T-cell (primary cell): ENCODE measurements at places on chromosomes 7 and 10.

DNA sequence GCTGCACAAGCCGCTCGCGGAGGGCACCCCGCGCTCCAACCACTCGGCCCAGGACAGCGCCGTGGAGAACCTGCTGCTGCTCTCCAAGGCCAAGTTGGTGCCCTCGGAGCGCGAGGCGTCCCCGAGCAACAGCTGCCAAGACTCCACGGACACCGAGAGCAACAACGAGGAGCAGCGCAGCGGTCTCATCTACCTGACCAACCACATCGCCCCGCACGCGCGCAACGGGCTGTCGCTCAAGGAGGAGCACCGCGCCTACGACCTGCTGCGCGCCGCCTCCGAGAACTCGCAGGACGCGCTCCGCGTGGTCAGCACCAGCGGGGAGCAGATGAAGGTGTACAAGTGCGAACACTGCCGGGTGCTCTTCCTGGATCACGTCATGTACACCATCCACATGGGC, 50.0 kb downstream of the FIGNL1 start:
- no peak for DNase-seq

DNA sequence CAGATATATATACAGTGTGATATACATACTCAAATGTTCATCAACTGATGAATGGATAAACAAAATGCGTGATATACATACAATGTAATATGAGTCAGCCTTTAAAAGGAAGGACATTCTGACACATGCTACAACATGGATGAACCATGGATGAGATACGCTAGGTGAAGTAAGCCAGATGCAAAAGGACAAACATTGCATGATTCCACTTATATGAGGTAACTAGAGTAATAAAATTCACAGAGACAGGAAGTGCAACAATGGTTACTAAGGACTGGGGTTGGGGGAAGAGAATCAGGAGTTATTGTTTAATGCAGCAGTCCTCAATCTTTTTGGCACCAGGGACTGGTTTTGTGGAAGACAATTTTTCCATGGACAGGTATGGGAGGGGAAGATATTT, 47.3 kb upstream of the PIK3AP1 start:
- DNase-seq = no peak

DNA sequence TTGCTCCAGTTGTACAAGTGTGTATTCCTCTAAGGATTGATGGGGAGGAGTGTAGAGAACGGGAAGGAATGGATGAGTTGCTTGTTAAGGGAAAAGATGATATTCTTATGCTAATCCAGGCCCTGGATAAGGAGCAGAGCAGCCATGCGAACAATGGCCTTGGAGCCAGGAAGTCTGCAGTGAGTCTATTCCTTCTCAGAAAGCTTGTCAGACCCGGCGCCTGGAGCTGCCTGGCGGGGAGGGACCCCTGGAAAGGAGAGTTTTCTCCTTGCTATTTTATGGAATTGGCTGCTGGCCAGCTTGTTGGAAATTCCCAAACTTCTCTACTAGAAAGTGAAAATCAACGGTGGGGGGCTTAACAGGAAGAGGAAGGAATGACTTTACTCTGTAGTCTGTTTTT, 89.1 kb downstream of the MMRN2 start:
- DNase-seq = no peak

DNA sequence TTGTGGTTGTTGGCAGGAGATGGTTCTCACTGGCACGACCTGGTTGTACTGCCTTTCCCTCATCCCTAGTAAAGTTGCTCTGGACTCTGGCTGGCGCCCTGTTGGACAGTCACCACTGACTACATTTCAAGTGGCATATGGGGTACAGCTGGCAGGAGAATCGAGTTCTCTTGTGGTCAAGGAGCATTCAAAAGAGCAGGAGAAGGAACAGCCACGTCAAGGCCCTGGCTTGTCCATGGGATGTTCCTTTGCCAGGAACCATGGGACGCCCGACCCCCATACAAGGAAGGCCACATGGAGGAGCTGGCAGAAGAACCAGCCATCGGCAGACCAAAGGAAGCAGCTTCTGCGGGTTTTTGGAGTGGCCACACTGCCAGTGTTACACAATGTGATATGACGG, 87.0 kb upstream of the SLC25A13 start:
- no peak for DNase-seq

GRCh38 chr7:17159500-17160037, 138.9 kb upstream of the AHR start:
- no peak for DNase-seq

GRCh38 chr7:148894591-148894990, 10.5 kb upstream of the EZH2 start:
- no peak for DNase-seq

DNA sequence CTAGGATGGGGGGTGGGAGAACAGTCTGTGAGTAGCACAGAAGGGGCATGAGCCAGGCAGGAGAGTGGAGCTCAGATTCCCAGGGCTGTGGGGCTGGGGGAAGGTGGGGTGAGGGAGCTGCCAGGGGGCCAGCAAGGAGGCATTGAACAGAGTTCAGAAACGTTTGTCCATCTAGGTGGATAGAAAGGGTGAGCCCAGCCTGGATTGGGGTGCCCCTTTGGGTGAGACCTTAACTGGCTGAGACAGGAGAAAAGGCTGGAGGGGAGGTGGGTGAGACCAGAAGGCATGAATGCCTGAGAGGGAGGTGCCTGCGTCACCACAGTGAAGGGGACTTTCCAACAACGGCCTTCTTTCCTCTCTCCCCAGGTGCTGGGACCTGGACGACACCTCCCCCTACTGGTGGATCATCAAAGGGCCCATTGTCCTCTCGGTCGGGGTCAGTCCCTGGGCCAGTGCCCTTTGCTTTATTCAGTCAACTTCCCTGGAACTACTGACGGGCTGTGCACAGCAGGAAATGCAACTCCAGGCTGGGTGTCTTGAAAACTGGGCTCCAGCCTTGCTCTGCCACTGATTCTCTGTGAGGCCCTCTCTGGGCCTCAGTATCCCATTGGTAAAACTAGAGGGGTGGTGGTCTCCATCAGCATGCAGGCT, 11.0 kb downstream of the GHRHR start:
- no peak for DNase-seq

DNA sequence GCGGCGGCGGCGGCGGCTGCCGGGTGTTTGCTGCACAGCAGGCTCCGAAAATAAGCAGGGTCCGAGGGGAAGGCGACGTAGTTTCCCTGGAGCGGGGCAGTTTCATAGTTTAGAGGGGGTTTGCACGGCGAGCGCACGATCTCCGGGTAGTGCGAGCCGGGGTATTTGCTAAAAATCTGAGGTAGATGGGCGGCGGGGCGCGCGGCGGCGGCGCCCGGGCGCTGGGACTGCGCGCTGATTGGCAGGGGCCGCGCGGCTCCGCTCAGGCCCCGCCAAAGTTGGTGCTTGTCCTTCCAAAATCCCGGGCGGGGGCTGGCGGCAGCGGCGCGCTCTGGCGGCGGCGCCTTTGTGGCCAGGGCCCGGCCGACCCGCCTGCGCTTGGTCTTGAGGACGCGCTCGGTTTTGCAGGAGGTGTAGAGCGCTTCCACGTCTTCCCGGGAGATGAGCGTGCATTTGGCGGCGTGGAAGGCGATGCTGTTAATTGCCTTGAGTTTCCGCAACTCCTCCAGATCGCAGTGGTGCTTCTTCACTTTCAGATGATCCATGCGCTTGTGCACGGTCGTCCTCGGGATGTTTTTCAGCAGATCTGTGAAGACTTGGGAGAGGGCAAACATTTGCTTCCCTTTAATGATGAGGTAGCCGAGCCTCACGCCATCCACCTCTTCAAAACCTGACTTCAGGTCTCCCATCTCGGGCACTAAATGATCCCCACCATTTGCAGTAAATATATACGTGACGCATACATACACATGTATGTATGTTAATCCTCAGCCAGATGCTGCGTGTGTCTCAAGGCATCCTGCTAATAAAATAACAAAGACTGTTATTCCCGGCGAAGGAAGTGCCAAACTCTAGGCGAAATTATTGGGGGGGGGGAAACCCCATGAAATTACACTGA, 8.1 kb downstream of the SKIDA1 start:
- DNase-seq = no peak

DNA sequence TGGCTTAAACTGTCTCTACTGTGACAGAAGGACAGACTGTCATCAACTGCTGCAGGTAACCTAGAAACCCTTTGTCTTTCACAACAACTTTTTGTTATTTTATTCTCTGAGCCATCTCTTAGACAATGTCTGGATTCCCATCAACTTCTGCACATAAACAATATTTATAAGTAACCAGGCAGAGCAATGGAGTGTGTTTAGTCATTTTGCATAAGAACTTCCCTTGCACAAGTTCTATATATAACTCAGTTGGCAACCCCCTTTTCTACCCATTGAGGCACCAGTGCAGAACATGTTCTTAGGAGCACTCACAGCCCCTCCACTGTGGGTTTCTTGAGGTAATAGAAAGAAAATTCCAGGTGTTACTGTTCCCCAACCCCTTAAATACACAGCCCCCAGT, 65.0 kb upstream of the IL6 start:
- DNase-seq = no peak

- no peak for DNase-seq
These were observed 1.6 kb downstream of the FFAR4 start for GRCh38 chr10:93568105-93568390.

- no peak for DNase-seq
These were observed 221.7 kb downstream of the CDK14 start for GRCh38 chr7:90817846-90818245.

- no peak for DNase-seq
These were observed 56.4 kb upstream of the PFKP start for GRCh38 chr10:3010816-3011460.

DNA sequence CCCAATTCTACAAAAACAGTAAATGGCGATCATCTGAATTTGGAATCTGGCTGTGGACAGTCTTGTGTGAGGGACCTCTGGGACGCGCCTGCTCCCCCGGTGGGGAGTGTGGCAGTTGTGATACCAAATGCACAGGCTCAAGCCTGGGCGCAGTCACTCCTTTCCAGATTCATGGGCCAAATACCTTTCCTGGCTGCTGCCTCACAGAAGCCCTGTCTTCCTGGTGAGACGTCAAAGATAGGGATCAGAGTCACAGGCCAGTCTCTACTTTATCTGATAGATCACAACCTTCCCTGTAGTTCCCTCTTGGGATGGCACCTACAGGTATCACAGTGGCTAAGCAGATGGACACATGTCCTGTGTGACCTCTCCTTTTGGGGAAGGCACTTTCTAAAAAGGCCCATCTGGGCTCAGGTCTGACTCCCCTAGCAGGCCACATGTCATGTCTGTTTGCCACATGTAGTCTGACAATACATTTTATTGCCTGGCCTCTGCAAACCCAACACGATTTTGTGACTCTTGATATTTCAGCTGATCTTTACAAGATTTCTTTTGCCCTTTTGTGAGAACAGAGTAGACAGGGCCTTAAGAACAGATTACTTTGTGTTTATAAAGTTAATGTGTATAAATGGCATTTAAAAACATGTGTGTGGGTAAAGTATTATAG, 150.1 kb downstream of the SNX10 start:
- no peak for DNase-seq

- no peak for DNase-seq
These were observed 5.8 kb upstream of the PPP3CB start for GRCh38 chr10:73501651-73502050.

DNA sequence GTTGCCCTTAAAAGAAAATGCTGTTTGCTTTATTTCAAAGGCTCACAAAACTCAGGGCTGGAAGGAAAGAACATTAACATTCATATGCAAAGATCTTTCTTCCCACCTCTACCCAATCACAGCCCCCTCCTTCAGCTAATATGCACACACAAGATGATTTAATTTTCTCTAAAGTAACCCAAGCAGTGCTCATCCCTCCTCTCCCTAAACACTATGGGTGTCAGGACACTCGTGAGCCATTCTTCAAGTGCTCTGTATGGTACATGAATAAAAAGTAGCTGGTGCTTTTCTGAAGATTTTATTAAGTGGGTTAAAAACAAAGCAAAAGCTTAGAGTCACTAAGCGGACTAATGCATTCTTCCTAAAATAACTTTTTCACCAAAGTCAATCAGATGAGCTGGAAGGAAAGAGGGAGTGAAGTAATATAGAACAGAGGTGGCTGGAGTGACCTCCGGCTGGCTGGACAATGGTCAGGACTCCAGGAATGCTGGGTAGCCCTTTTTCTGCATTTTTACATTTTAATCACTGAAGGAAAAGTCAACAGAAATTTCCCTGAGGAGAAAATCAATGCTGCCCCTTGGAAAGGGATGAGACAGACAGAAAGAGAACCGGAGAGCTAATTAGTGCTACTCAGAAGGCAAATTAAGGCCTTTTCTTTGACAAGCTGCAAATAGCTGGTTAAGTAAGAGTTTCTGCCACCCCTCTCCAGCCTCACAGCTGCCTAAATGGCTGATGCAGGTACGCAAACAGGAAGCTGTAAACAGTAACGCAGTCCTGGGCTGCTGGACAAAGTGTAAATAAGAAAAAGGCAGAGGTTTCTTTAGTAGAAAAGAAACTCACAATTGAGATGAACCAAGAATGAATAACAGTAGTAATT, 6.6 kb downstream of the DGKI start:
- DNase-seq = no peak

DNA sequence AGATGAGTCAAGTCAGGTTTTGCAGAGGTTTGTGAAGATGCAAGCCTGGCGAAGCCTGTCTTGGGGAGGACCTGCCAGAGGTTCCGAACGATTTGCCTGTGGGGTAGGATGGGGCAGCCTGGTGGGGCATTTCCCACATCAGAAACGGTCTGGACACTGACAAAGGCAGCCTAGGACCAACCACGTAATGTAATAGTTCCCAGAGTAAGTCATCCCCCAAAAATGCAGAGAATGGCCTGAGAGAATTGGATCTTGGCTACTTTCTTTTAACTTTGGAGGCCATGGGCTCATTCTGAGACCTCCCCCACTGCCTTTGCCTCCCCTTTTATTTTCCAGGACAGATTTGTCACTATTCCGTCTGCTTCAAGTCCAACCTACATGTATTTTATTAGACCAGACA, 168.9 kb upstream of the SH2B2 start:
- DNase-seq = no peak

GRCh38 chr7:156886020-156886795, 6.8 kb downstream of the LMBR1 start:
- no peak for DNase-seq

DNA sequence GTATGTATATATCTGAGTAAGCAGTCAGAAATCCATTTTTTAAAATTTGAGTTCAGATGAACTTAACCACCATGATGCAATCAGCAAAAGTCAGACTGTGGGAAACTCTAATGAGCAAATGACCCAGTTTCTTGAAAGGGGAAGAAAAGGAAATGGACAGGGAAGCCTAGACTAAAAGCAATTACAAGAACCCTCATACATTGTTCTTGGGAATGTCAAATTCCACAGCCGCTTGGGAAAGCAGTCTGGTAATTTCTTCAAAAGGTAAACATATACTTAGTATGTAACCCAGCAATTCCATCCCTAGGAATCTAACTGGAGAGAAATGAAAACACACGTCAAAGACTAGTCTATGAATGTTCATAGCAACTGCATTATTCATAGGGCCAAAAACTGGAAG, 16.4 kb upstream of the FOXK1 start:
- DNase-seq = no peak

DNA sequence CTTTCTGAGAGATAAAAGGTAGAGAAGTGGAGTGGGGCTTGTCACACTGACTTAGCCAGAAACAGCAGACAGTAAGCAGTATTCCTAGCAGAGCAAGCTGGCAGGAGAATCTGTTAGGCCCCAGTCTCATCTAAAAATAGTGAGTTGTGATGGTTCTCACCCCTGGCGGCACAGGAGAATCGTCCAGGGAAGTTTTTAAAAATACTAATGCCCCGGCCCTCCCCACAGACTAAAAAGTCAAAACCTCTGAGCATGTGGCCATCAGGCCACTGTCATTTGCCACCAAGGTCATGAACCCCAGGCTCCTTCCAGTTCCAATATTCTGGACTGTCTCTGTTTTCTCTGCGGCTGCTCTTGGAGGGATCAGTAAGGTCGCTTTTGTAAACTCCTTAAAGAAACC, 34.0 kb downstream of the LYZL1 start:
- DNase-seq = no peak

GRCh38 chr10:103609231-103610082, 116.0 kb downstream of the NEURL1 start:
- DNase-seq = no peak
